HFFc6 (cell line): ENCODE measurements at places on chromosomes 2 and 18.

DNA sequence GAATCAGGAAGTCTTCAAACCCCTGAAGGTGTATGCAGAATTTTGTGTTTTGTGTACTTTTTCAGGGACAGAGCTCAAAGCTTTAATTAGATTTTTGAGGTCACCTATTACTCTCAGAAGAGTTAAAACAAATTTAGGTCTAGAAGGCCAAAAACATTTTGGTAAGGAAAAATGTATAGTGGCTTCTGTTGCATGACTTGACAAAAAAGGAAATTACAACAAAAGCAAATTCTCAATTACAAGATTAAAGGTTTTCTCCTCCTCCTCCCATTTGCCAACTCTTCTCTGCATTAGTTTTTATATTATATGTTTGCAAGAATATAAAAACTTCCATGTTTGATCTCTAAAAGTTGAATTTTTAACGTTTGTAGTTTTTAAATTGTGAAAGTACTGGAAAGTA lies 4.0 kb downstream of the PIK3C3 start:
- DNase-seq = no peak

DNA sequence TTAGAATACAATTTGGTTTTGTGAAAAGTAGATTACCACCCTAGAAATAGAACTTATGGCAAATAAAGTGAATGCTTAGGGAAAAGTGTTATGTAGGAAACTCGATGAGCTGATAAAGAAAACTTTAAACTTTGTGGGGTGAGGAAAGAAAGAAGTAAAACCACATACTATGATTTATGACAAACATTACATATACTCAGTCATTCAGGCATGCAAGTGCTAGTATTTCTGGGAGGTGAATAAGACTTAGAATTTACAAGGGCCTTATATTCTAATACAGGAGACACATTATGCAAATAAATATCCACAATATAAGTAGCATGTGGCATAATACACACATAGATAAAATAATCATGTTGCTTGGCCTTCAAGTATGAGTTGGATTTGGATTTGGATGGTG lies 618.1 kb downstream of the XIRP2 start:
- DNase-seq = no peak

- no peak for DNase-seq
Observed at GRCh38 chr2:179021258-179021657, 28.7 kb downstream of the CCDC141 start.

- no peak for DNase-seq
Observed at GRCh38 chr18:79164706-79165105, 95.5 kb downstream of the ATP9B start.

DNA sequence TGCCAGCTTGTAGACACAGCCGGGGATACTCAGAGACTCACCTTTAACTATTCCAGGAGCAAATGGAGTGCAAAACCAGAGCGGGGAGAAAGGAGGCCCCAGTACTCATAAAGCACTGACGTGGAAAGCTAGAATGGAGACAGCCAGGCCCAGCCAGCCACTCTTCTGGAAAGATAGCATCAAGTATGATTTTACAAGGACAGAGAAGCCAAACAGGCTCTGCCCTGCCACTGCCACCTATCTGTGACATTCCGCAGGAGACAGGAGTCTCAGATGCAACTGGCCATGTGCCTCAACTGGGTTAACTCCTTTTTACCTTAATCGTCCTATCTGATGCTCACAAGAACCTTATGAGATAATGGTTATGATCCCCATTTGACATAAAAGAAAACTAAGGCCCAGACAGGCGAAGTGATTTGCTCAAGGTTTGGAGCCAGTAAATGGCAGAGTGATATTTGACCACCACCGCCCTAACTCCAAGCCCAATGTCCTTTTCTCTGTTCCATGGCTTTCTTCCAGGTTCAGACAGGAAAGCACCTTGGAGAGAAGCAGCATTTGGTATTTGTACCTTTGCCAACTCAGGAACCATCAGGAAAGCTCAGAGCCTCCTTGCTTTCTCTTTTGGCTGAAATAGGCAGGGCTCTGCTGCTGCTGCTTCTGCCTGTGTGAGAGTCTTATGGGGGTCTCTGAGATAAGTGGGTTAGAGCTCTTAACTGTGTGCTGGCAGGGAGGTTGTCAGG lies 15.6 kb downstream of the KIF3C start:
- no peak for DNase-seq

DNA sequence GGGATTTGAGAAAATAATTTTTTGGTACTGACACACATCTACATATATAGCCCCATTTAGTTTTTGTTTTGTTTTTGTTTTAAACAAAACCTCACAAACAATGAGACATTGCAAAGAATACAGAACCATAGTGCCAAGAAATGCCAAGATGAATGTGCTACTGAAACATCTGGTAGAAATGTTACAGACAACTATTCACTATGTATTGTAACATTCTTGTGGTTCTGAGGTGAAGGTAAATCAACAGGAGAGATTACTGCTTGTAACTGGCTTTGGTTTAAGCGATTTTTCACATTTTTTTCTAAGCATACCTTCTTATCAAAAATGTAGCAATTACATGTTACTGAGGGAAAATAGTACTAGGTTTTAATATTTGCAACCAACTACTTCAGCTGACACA lies 281.3 kb downstream of the ZNF804A start:
- DNase-seq = no peak

GRCh38 chr2:201407265-201407664 lies 44.0 kb downstream of the TRAK2 start:
- DNase-seq = no peak

- peak; percentile 66 for DNase-seq
Observed at GRCh38 chr2:159960414-159960813, 102.0 kb downstream of the PLA2R1 start.

GRCh38 chr2:28101123-28101522 lies 210.6 kb downstream of the BABAM2 start:
- DNase-seq = no peak

GRCh38 chr2:168639441-168639898 lies 163.0 kb upstream of the NOSTRIN start:
- DNase-seq = peak; percentile 38

DNA sequence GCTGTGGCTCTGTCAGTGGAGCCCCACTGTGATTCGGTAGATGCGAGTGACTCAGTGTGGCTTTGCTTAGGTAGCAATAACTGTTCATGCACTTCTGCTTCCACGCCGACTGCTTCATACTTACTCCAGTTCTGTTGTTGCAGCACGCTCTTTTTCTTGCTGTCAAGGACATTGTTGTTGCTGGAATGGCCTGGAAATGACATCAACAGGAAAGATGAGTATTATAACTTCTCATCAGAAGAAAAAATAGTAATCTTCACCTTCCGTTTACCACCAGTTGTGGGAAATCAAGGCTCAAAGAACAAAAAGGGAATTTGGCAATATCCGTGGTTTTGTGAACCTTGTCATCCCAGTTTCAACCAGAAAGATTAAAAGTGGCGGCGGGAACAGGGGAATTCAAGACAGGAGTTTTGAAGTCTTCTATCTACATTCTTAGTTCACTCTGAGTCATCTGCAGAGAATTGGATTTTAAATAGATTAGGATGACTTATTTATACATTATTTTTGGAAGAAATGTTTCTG lies 8.3 kb downstream of the TM4SF20 start:
- peak; percentile 62 for DNase-seq

DNA sequence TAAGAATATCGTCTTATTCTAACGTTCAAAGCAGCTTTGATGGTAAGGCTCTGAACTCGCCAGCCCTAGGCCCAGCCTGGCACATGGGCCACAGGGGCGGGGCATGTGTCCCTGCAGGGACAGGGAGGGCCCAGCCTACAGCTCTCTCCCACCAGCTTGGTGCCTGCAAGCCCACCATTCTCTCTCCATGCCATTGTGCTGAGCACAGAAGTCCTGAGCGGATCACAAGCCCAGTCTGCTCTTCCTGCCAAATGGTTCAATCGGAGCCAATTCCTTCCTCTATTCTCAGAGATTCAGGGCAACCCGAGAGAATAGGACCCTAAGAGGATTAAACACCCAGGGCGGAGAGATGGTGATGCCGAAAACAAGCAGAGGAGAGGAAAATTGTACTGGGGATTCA lies 50.3 kb upstream of the APCDD1 start:
- no peak for DNase-seq

DNA sequence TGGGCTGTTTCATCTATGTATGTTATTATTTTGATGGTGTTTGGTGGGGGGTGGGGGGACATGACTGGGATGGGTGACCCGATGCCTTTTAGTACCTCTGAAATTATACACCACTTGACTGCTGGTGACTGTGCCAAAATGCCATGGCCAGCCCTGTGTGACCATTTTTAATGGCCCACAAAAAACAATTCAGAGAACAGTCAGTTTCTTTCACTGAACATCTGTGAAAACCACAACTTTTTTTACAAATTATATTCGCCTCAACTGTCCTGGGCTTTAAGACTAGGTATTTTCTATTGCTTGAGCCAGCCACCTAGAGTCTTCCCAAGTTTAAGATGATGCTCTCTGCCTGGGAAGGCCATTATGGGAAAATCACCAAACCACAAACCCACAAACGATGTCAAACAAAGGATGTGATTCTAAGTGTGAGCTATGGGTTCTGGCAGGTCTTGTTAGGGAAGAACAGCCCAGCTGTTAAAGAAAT lies 33.9 kb downstream of the FN1 start:
- peak; percentile 84 for DNase-seq
